Stimulated activated CD8-positive, alpha-beta memory T cell treated with anti-CD3 and anti-CD28 coated beads, Interleukin-15, amount 100 ng/mL, for 24 hours (primary cell): ENCODE measurements at places on chromosomes 2 and 18.

DNA sequence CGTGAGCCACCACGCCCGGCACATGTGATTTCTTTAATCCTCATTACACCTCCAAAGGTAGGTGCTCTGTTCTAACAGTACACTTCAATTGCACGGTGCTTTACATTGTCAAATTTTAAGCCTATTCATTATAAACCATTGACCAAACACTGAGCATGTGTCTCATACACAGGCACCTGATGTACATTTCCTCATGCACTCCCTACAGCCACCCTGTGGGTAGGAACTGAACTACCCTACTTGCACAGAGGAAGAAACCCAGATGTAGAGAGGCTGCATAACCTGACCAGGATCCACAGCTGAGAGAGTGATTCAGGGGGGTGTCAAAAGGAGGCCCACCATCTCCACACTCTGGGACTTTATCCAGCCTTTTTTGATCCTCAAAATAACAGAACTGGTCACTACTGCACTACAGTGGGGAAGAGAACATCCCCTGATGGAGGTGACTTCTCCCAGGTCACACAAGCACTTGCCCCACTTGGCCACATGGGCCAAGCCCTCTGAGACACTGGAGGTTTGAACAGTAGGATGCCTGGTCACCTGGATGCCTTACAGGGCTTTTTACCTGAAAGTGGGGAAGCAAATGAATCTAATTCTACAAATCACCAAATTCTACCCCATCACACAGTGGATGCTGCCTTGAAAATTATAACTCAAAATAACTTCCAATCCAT lies 6.9 kb upstream of the DPYSL5 start:
- no peak for DNase-seq

DNA sequence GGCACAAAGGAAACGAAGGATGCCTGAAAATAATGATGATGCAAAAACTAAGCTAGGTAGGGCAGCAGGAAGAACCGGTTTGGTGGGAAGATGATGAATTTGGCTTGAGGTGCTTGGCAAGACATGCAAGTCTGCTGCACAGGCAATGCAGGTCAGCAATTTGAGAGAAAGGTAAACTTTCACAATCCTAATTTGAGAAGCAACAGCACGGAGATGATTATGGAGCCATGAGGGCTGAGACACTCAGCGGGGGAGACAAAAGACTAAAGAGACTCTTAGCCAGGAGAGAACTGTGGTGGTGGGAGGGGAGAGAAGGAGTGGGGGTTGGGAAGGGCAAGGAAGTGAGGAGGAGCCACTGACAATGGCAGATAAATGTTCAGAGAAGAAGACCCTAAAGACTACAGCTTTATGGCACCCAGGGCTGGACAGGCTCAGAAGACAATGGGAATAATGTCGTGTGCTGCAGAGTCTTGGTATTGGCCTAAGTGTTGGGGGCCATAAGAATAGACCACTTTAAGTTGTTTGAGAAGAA lies 19.4 kb upstream of the RNF149 start:
- no peak for DNase-seq

DNA sequence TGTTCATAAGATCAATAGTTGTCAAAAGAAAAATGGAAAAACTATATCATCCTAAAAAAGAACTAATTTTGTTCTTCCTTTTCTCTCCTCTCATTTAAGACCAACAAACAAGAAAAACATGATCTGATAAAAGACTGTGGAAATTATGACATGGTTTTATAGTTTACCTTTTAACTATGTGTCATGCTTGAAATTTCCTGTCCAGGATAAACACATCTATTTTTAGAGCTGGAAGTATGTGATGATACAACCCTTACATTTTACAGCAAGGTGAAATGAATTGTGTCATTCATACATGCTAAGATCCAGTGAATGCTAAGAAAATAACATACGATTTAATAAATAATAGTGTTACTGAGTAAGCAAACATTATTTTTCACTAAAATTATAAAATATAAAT lies 89.9 kb downstream of the GULP1 start:
- no peak for DNase-seq

- no peak for DNase-seq
Measured at GRCh38 chr18:45978084-45978483, 11.0 kb upstream of the EPG5 start.

GRCh38 chr2:203935568-203935967 lies 995 bp upstream of the ICOS start:
- DNase-seq: no peak

DNA sequence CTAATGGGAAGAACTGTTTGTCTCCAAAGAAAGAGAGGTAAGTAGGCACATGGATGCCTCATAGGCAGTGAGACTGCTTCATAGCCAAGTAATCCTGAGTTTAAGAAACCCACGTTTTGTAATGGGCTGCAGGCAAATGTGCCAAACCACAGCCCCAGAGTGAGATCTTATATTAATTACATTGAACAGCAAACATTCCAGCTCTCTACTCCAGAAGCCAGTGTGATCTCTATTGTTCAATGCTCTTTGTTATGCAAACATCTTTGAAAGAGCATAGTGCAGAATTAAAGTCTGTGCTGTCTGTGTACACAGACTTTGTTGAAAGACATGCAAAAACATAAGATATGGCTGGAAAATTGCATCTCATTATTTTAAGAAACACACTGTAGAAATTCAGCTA lies 720.8 kb upstream of the REG3G start:
- no peak for DNase-seq

- no peak for DNase-seq
Measured at GRCh38 chr2:18396329-18397010, 164.0 kb downstream of the RDH14 start.

DNA sequence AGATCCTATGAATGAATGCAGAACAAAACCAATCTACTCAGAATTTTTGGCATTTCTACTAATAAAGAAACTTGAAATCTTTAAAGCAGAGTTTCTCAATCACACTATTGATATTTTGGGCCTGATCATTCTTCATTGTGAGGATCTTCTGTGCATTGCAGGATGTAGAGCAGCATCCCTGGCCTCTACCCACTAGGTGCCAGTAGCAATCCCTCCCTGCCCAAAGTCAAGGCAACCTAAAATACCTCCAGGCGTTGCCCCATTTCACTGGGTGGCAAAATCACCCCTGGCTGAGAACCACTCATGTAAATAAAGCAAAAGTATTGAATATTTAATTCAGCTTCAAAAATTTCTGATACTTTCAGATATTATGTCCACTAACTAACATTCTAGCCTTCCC lies 213.0 kb downstream of the SP3 start:
- DNase-seq: no peak

- no peak for DNase-seq
Measured at GRCh38 chr18:56157541-56157940, 480.9 kb downstream of the TXNL1 start.

- DNase-seq: no peak
Measured at GRCh38 chr2:120622159-120622869, 113.4 kb upstream of the GLI2 start.

GRCh38 chr2:42933824-42934254 lies 141.5 kb upstream of the HAAO start:
- no peak for DNase-seq

DNA sequence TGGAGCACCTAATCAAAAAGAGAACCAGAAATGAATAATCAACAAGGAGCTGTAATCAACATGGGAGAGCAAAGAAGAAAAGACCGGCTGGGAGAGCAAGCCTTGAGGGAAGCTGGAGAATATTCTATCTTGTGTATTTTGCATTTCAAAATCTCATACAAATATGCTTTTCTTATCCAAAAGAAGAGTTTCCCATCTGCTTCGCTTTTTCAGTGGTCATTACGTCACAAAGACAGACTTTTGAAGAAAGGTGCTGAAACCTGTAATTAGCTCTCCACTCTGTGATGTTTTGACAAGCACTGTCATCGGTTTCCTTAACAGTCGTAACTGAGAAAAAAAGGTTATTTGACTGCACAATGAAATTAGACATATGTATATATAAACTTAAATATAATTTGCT lies 139.1 kb upstream of the TACR1 start:
- no peak for DNase-seq

DNA sequence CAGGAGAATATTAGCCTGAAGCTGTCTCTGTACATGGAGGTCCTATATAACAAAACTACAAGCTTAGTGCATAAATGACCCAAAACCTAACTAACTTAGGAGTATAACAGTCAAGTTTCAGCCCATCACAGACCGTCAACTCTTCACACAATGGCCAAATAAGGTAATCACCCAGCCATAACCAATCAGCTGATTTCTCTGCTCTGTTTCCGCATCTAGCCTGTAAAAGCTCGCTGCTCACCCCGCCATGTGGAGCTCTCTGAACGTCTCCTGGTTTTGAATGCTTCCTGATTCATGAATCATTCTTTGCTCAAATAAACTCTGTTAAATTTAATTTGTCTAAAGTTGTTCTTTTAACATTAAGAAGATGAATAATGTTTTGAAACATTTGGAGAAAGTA lies 593.6 kb downstream of the TMX3 start:
- no peak for DNase-seq

DNA sequence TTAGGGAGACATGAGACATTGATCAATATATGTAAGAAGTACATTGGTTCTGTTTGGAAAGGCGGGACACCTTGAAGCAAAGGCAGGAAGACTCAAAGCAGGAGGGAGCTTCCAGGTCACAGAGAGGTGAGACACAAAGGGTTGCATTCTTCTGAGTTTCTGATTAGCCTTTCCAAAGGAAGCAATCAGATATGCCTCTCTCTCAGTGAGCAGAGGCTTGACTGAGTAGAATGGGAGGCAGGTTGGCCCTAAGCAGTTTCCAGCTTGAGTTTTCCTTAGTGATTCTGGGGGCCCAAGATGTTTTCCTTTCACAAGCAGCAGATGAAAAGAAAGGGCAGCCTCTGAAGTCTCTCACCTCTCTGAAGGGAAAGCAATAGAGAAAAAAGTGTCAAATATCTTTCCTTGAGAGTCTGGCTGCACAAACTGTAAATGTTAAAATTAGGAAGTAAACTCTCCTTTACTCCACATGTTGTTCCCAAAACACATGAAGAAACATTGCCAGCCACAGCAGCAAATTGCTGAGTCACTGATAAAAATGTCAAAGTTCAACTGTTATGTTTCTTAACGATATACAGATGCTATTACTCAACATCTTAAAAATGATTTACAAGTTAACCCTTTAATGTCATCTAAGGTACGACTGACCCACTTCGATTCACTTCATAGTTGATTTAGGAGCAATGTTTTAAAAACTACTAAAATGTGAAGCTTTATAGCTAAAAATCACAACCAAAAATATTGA lies 40.3 kb downstream of the CYB5A start:
- DNase-seq: no peak

GRCh38 chr18:51110073-51110797 lies 80.2 kb downstream of the SMAD4 start:
- DNase-seq: peak; percentile 73

DNA sequence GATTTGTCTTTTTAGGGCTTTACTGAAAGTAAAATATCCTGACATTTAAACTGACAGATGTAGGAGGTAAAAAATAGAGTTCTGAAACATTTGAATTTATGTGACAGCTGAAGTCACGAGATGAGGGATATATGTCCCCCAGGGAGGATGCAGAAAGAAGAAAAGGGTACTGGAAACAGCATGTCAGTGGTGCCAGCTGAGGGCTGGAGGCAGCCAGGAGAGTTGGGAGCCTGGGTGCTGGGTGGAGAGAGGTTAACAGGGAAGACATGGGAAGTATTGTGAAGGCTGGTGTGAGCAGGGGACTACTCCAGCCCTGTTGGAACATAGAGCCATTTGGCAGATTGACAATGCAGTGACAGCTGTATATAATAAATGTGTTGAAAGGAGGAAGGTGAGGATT lies 11.8 kb upstream of the MOCOS start:
- DNase-seq: no peak

- no peak for DNase-seq
Measured at GRCh38 chr2:53911434-53912189, 51.8 kb upstream of the GPR75 start.

GRCh38 chr2:167294776-167295140 lies 406.5 kb downstream of the XIRP2 start:
- no peak for DNase-seq

GRCh38 chr2:177190941-177191340 lies 21.7 kb upstream of the HNRNPA3 start:
- no peak for DNase-seq

- no peak for DNase-seq
Measured at GRCh38 chr18:38010037-38010436, 444.4 kb upstream of the CELF4 start.

DNA sequence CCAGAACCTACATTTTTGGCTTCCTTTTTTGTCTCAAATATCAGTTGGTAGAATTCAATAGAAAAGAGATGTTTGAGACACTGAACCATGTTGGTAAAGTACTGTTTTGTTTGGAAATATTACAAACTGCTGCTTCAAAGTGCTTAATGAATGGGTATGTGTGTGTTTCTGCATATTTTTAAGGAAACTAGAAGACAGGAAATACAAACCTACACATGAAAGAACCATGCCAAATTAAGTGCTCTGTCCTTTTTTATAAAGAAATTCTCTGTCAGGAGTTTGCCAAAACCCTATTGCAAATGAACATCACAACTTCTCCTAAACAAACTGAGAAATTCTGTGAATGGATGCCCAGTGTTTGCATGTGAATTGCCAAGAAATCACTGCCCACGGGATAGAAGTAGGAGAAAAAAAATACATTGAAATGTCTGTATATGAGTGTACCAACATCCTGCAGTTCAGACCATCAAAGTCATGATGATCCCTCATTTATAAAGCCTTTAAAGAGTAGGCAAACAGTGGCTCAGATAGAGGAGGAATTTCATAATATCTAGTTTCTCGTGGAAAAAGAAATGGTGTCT lies 69.6 kb upstream of the RND3 start:
- DNase-seq: no peak

GRCh38 chr2:35462226-35462998 lies 893.2 kb upstream of the CRIM1 start:
- DNase-seq: no peak

- no peak for DNase-seq
Measured at GRCh38 chr18:55337908-55338521, 250.0 kb downstream of the TCF4 start.

GRCh38 chr2:212732860-212733259 lies 194.3 kb upstream of the ERBB4 start:
- no peak for DNase-seq

- DNase-seq: peak; percentile 31
Measured at GRCh38 chr2:118309946-118310680, 221.8 kb downstream of the INSIG2 start.

DNA sequence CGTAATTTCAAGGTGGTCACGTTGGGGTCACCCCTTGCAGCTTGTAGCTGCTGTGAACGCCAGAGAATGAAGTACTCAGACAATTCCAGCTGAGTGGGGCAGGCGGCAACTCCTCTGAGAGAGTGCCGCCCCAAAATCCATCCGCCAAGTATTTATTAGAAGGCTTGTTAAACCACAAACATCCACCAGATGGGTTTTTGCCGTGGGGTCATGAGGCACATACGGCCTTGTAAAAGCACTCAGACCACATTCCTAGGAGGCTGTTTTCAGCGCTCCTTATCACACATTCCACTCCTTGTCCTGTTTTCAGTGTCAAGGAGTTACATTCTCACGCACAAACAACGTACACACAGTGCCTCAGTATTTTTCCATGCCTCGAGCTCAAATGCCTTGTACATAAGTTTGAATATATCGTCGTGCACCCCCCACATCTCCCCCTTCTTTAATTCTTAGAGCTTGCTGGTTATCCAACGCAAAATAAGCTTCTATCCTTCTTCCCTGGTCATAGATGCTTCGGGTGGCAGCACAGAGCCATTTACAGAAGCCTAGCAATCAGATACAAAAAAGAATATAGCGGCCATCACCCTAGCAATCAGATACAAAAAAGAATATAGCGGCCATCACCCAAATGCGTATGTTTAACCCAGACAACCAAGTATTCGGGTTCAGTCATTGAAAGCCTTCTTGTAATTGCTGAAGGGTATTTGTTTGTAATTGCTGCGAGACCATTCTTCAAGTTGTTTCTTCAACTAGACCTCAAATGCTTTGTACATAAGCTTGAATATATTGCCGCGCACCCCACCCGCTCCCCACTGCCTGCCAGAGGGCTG lies 7.3 kb downstream of the ALPP start:
- DNase-seq: no peak
